NCI-H187 (cell line): ENCODE measurements at places on chromosomes 1 and 21.

- DNase-seq, result no peak
Measured at GRCh38 chr1:17819129-17819802, 64.1 kb downstream of the ACTL8 start.

- no peak for DNase-seq
Measured at GRCh38 chr1:17810668-17811067, 55.5 kb downstream of the ACTL8 start.

DNA sequence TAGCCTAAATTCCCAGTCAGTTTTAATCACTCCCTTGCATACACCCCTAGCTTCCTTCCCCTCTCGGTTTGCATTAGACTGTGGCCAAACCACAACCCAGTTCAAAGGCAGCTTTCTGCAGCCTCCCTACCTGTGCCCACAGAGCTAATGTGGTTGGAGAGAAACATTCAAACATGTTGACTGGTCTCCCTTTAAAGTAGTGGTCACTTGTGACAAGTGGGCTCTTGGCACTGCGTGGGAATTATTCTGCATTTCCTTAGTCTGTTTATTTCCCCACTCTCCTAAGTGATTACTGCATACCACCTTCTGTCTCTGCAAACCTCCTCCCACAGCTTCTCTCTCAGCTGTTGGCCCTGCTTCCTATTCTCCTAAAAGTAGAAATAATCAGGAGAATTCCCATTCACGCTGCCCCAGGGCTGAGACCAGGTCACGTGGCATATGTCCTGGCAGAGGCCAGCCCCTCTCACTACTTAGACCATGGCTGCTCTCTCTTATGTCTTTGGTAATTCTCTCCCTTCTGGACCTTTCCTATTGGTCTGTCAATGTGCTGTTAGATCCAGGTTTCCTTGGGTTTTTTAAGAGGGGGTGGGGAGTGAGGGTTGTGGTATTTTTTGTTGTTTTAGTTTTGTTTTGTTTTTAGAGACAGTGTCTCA lies 38.4 kb upstream of the CD101 start:
- DNase-seq, result no peak

- no peak for DNase-seq
Measured at GRCh38 chr1:111568160-111568647, 51.4 kb upstream of the RAP1A start.

- DNase-seq, result no peak
Measured at GRCh38 chr1:24048205-24048869, 63.6 kb downstream of the MYOM3 start.

DNA sequence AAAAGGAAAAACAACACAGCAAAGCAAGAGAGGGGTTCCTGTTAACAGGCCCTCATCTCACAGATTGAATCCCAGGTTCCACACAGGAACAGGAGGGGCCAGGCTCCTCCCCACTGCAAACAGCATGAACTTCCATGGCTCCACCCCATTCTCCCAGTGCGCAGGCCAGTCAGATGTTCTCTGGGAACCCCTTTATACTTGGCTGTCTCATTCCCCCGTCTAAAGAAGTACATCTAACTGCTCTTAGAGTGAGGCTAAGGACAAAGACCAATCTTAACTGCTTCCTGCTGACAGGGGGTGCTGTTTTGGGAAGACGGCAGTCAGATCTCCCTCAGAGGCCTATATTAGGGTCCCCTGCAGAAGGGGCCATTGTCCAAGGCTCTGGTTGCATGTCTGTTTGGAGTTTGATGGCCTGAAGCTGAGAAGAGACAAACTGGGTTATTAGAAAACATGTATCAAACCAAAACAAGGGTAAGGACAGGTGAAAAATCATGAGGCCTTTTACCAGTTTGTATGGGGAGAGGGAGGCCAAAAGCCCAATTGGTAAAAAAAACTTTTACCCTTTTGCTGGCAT lies 10.5 kb upstream of the NASP start:
- DNase-seq, result no peak

- DNase-seq, result no peak
Measured at GRCh38 chr1:198259333-198260074, 102.7 kb downstream of the NEK7 start.

GRCh38 chr1:235022981-235023710 lies 105.5 kb downstream of the TOMM20 start:
- no peak for DNase-seq

- no peak for DNase-seq
Measured at GRCh38 chr1:167651161-167651693, 21.2 kb downstream of the RCSD1 start.

DNA sequence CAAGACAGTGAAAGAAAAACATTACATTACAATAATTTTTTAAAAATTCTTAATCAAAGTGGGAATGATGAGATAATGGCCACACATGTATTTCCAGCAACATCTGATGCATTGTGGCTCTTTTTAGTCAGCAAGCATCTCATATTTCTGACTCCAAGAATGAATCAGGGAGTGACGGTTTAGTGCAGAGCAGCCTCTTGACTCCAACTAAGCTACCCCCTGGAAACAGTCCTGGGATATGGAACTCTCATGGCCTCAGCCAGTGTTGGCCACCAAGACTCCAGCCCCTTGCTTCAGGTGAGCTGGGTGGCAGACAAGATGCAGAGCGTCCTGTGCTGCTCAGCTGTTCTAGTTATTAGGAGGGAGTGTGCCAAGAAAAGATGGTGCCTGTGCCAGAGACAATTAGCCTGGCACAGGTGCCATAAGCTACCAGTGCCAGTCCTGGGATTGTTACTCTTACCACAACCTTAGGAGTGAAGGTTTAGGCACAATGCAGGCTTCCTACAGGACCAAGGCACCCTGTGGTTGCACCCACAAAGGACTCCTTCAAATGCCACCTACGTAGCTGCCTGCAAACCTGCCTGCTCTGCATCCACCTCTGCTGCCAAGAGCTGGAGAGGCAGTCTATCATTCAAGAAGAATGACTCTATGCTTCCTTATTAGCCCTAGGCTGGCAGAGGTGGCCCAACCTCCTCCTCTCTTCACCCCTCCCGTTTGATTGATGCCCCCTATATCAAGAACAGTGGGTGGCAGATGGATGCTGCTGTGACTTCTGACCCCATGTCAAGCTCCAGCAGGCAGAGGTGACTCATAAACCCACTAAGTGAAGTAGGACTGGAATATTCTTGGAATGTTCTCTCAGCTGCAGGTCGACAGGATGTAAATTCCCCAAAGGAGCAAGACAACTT lies 6.0 kb upstream of the SEC16B start:
- no peak for DNase-seq

GRCh38 chr21:45050797-45051489 lies 23.4 kb upstream of the ADARB1 start:
- no peak for DNase-seq

DNA sequence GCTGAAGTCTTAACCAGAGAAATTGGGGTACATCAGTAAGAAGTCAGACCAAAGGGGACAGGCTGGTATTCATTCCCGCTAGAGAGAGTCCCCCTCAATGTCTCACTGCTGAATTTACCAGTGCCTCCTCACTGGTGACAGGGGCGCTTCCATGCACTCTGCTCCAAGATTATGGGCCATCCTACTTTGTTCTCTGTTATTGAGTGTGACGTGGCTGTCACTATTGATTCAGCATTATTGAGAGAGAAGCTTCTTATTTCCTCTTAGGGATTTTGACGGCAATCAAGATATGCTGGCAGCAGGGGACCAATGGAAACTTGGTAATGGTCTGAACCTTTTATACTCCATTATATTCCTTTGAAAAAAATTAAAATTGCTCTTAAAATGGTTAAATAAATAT lies 118.6 kb downstream of the SYF2 start:
- DNase-seq, result no peak

DNA sequence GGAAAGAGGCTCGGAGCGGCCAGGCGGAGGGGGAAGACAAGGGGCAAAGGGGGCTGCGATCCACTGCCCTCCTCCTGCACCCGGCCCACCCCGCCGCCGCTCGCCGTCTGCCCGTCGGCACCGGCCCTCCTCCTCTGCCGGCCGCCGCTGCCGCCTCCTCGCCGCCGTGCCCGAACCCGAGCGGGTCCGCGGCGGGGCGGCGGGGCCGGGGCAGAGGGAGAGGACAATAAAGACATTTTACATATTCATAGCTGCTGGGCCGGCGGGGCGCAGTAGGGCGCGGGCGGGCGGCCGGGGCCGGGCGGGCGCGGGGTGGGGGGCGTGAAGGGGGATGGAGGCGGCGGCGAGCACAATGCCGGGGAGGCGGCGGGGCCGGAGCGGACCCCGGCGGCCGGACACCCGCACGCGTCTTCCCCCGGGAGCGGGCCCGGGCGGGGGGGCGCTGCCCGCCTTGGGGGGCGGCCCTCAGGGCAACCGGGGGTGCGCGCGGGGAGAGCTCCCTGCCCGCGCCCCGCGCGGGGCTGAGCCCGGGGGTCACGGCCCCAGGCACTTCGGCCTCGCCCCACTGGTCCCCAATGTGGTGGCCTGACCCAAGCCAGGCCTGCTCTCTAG lies 546 bp downstream of the POU2F1 start:
- peak; percentile 65 for DNase-seq

- no peak for DNase-seq
Measured at GRCh38 chr1:18960409-18960808, 3.9 kb upstream of the IFFO2 start.

GRCh38 chr1:95115708-95116137 lies 1.4 kb upstream of the TLCD4 start:
- no peak for DNase-seq

GRCh38 chr1:84668185-84668584 lies 22.1 kb downstream of the SSX2IP start:
- DNase-seq, result no peak

DNA sequence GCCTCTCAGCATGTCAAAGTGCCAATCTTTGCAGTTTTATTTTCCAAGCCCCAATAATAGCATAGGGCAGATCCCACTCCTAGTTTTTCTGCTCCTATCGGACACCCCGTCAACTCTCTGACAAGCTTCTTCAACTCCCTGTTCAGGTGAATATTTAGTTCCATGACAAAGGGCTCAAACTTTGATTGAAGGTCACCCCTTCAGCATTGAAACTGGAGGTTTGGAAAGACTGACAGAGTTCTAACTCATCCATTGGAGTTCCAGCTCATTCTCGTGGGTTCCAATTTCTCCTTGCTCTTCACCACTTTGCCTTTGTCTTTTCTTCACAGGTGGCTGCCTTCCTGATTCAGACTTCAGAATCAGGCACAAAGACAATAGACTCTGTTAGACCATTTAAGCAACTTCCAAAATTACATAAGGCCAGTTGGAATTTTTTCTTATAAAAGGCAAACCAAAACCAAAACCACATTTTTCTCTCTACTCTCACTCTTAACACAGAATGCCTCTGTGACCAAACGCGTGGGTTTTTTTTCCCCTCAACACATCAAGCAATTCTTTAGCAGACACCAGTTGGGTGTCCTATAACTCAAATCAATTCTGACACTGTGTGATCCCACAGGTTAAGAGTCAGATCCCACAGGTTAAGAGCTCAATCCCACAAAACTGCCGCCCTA lies 169.3 kb upstream of the USP25 start:
- DNase-seq, result no peak

GRCh38 chr1:193681422-193681821 lies 495.0 kb upstream of the B3GALT2 start:
- DNase-seq, result no peak
